ENCODE measurements at places on chromosomes 2 and 18.

- no peak for DNase-seq
Observed at GRCh38 chr2:183069174-183069573, 9.4 kb upstream of the DUSP19 start.

DNA sequence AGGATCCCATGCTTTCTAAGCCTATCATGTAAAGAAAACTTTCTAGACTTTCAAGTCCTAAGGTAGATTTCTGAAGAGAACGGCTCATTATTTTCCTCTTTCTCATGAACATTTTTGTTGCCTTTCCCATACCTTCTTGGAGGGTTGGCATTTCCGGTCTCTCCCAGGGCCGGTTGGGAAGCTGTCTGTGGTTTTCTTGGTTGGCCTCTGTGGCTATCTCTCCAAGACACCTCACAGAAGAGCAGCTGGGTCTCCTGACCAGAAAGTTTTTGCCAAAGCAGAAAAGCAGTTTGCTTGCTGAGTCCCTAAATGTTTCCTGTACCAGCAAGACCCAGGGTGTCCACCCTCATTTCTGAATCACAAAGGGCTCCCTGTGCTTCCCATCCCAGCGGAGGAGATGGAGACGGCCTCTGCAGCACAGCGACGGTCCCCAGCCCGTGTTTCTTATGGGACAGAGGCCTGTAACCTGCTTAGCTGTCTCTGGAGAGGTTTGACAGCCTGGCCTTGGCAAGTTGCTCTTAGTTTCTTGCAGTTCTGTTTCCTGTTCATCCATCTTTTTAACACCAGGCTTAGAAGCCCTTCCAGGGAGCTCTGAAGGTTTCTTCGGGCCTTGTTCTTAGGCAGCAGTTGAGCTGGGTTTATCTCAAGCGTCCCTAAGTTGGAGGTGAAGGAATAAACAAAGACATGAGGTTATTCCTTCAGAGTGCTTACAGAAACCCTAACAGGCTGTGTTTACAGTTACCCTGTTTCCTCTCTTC, 39.8 kb downstream of the GREB1 start:
- no peak for DNase-seq

- DNase-seq: no peak
Observed at GRCh38 chr2:223759569-223760430, 77.6 kb downstream of the AP1S3 start.

- DNase-seq: no peak
Observed at GRCh38 chr2:56285224-56285623, 101.4 kb downstream of the CCDC85A start.

DNA sequence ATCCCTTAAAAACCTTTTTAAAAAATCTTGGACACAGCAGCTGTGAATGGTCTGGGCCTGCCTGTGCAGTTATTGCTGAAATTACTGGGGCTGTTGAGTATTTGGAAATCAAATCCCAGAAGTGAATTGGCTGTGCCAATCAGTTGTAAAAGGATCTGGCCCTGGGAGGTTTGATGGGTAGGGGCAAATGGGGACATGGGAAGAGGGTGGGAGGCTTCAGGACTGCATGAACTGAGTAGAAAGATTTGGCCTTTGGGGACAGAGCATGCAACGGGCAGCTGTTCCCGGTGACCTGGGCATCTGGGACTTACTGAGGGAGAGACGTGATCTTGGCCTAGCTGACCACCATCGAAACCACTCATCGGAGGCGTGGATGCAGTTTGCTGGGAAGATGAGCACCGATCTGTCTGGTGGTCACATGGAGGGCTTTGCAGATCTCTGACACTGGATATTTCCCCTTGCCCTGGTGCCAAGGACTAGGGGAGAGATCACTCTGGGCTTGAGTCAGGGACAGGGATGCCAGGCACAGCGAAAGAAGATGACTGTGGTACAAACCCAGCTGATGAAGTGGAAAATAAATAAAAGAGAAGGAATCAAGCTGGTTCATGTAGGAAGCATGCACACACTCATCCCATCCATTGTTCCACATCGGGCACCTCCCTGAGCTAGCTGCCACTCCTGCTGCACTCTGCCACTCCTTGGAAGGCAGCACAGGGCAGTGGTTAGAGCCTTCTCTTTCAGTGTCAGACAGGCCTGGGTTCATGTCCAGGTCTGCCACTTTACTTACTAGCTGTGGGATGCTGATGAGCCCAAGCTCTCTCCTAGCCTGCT, 58.4 kb downstream of the SEMA4F start:
- no peak for DNase-seq

GRCh38 chr18:36582988-36583745, 245.6 kb downstream of the TPGS2 start:
- DNase-seq: no peak

- no peak for DNase-seq
Observed at GRCh38 chr2:12071318-12071717, 324.9 kb downstream of the LPIN1 start.

DNA sequence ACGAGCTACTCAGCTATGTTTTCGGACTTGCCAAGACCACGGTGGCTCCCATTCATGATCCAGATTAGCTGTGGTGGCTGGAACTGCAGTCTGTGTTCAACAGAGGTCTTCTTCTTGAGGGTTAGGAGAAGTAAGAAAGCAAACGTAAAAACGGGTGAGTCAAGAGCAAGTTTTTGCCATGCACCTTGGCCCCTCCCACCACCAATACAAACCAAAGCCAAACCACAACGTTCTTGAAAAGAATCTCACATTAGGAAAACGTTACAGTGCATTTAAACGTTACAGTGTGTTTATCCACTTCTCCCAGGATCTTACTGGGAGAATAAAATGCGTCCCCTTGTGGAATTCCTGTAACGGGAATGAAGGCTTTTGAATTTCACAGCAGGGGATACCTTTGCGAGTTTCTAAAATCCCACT, 725 bp downstream of the FBXO48 start:
- peak; percentile 72 for DNase-seq

DNA sequence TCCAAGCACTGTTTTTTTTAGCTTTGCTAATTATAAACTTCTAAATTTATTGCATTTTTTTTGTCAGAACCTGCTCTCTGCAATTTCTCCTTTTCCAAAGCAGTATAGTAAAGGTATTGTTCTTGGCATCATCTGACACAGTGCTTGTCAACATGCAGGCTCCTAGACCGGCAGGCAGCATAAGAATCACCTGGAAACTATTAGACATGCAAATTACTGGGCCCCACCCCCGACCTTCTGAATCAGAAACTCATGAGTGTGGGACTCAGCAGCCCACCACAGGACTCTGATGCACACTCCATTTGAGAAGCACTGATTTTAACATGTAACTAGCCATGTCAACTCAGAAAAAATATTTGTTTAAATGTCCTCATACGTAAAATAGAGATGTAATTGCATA, 551.1 kb upstream of the CELF4 start:
- no peak for DNase-seq

DNA sequence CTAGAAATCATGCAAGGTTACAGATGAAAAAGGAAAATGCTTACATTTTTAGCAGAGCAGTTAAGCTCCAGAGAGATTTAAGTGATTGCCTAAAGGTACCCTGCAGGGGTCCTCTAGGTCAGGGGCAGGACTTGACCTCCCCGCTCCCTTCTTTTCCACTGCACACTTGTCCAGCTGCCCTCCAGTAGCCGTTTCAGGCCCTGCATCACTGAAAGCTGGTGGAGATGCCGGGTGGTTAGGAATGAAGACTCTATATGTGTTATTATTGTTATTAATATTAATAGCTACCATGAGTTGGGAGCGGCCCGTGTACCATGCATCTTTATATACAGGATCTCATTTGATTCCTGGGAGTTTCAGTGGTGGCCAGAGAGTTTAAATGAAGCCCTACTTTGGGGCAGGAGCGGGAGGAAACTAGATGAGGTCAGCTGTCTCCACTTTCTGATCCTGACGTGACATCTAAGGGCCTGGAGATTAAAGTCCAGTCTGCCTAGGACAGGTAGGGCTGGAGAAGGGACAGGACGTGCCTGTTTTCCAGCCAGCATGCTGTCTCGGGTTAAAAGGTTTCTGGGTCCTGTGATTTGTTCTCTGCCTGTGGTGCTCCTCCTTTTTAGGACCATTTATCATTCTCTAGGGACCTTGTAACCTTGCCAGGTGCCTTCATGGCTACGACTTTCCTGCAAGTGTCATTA, 2.1 kb downstream of the TMEM37 start:
- no peak for DNase-seq

DNA sequence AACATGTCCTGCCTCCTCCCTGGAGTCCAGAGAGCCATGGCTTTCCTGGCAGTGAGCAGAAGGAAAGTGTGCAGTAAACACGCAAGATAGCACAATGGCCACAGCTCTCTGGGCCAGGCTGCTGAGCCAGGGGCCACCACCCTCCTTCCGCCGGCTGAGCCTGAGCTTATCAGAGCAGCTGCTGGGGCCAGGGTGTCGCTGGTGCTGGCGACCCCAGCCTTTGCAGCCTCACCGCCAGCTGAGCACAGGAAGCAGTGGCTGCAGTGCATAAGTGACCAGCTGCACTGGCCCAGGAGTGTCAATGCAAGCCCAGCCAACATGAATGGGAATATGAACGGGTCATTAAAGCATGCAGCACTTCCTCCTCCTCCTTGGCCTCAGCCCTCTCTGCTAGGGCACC, 172.0 kb downstream of the ZFP36L2 start:
- DNase-seq: no peak

DNA sequence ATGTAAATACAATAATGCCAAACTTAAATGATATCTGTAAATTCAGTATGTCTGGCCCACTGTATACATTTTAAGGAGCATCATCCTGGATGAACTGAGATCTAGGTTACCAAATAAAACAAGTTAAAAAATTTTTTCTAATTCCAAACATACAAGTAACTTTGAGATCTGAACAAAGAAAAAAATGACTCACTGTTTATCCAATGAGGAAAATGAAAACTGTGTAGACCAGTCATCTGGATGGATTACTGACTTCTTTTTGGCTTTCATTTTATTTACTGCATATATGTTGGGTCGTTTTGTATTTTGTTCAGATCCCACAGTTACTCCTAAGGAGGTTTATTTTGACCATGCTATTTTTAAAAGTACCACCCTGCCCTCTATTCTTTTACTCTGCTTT, 189.8 kb downstream of the RBM43 start:
- DNase-seq: no peak

DNA sequence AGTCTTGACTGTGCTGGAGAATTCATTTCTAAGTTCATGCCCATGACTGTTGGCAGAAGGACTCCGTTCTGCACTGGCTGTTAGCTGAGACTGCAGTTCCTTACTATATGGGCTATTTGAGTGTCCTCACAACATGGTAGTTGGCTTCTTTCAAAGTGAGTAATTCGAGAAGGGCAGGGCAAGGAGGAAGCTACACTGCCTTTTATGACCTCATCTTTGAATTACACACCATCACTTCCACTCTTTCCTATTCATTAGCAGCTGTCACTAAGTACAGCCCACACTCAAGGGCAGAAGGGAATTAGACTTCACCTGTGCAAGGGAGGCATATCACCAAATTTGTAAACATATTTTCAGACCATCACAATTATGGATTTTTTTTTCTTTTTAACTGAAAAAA, 55.9 kb upstream of the EPAS1 start:
- no peak for DNase-seq

- DNase-seq: no peak
Observed at GRCh38 chr2:111917106-111917505, 18.7 kb downstream of the MERTK start.

GRCh38 chr2:48927355-48927754, 171.8 kb upstream of the LHCGR start:
- no peak for DNase-seq

GRCh38 chr18:62982600-62983251, 267.4 kb downstream of the PHLPP1 start:
- peak; percentile 5 for DNase-seq
